Activated CD8-positive, alpha-beta memory T cell treated with anti-CD3 and anti-CD28 coated beads, Interleukin-2, amount 10 ng/mL, durations not matched to agents 7 days and 5 days (primary cell): ENCODE measurements at places on chromosomes 6 and 20. TPM values are rescaled to one million over a fixed set of nuclear protein-coding genes. Genes with fewer than 3 reads are reported as not detected.

GRCh38 chr6:37303891-37304503, 46.1 kb upstream of the TMEM217 start:
- no peak for DNase-seq

GRCh38 chr6:95935736-95936135, 80.0 kb upstream of the FUT9 start:
- no peak for DNase-seq

The CST4 gene
- not detected for total RNA-seq

DNA sequence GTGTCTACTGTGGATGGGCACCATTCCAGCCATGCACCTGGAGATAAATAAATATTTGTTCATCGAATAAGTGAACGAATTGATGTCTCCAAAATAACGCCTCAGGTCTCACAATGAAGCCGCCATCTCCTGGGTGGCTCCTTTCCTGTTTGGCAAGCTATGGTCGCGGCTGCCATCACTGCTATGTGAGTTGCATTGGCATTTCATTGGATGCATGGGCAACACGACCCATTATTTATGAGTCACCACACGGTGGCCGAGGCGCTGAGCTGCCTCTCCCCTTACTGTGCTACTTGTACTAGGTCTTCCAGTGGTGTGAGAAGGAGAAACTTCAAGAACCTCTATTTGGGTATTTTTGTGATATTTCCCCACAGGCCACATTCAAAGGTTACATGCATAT, 21.3 kb upstream of the PDE10A start:
- DNase-seq, result no peak

The FAM83C gene
- not detected for total RNA-seq

The ALDH8A1 gene
- 2.5 TPM for total RNA-seq

DNA sequence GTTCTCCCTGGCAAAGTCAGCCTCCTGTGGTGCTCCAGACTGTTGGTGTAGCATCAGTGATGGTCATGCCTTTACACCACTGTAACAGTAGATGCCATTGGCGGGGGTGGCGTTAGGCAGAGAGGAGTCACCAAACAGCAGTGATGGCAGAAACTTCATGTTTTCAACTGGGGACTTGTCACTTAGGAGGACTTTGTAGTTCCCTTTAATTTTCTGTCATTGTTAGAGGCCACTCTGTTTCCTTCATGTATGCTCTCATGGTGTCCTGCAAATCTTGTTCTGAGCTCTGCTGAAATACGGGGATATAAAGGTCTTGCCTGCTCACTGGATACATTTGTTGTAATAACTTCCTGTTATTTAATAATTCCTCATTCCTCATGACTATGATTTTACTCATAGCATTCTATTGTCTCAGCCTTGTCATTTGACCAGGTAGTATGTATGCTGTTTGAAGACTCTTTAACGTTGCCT, 4.6 kb downstream of the MAP3K4 start:
- no peak for DNase-seq

The PXT1 gene
- not detected for total RNA-seq

The RNF39 gene
- total RNA-seq, result not detected

The TMEM74B gene
- 0.45 TPM for total RNA-seq

DNA sequence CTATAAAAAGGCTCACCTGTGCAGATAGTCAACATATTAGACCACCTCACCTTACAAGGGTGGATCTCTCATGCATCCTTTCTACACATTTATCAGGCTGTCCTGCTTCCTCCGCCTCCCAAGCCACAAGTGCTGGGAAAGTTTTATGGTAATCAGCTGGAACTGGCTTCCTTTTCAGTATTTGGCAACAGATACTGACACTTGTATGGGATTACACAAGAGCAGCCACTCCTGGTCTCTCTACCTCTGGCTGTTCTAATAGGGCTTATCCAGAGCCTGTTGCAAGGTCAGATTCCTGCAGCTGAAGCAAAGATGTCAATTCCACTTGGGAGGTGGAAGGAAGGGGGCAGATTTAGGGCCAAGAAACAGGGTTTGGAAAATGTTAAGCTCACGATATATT, 503 bp upstream of the GPLD1 start:
- no peak for DNase-seq

The ADTRP gene
- 0.47 TPM for total RNA-seq

GRCh38 chr6:37877373-37878149, 58.0 kb downstream of the ZFAND3 start:
- DNase-seq, result no peak

DNA sequence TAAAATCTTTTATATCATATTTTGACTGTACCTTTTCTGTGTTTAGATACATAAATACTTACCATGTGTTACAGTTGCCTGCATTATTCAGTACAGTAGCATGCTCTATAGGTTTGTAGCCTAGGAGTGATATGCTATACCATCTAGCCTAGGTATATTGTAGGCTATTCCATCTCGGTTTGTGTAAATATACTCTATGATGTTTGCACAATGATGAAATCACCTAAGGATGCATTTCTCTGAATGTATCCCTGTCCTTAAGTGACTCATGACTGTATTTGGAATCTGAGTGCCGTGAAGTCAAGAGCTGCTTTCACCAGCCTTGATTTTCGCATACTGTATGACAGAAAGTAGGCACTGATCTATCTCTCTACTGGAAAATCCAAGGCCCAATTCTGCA, 129.9 kb downstream of the UTRN start:
- no peak for DNase-seq

The HLA-G gene
- total RNA-seq, result 0.66 TPM

The TDP2 gene
- 45.7 TPM for total RNA-seq

The CRIP3 gene
- 0.66 TPM for total RNA-seq

The CLPSL2 gene
- total RNA-seq, result not detected

DNA sequence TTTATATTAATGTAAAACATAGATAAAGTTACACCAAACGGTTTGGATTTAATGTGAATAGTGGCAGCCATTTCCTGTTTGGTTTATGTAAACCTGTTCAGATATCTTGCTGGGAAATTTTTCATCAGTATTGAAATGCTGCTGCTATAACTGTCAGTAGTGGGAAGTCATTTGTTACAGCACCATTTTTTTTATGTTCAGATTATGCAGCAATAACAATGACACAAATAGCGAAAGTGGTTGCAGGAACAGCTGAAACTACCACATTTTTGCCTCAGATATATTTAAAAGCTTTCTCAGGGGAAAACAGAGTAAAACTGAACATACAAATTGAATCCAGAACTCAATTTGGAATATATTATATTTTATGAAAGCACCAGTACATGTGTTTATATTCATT, 128.8 kb upstream of the SIM1 start:
- no peak for DNase-seq

The PRL gene
- not detected for total RNA-seq

- no peak for DNase-seq
Measured at GRCh38 chr6:156526081-156526480, 251.1 kb upstream of the ARID1B start.
